NK-92 treated with Interleukin-12 subunit alpha and Interleukin-12 subunit beta, amount 100 ng/mL, for 24 hours (cell line): ENCODE measurements at places on chromosomes 5 and 9.

- DNase-seq, result no peak
Measured at GRCh38 chr9:33467526-33467925, 6.2 kb downstream of the NOL6 start.

DNA sequence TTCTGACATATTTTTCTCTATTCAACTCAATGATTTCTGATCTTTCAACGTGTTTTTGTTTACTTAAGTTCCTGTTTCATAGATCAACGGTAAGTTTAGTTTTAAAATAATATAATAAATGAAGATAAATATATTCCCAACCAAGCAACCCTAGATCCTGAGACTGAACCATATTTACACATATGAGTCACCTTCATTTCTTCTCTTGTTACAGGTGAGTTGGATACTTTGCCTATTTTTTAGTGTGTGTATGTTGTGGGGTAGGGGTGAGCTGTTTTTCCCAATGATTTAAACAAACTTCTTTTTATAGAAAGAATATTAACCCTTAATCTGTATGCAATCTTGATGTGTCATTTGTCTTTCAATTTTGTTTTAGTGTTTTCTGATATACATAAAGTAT, 186.9 kb downstream of the MCTP1 start:
- no peak for DNase-seq

DNA sequence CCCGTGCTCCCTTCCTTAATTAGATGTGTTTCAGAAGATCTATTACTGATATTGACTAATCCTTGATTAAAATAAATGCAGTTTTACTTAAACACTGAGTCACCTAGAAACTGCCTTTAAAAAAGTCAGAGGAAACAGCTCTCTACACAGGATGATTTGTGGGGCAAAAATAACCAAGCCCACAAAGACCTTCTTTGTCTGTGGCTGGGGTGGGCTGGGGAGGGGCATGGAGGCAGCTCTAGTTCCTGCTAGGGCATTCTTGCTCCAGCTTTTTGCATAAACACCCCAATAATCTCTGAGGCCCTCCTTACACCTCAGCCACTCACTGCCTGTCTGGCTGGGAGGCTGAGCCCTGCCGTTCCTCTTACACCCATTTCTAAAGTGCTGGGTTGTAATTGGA, 227.6 kb upstream of the DAP start:
- no peak for DNase-seq

- DNase-seq, result no peak
Measured at GRCh38 chr5:80704221-80704620, 49.4 kb upstream of the DHFR start.

DNA sequence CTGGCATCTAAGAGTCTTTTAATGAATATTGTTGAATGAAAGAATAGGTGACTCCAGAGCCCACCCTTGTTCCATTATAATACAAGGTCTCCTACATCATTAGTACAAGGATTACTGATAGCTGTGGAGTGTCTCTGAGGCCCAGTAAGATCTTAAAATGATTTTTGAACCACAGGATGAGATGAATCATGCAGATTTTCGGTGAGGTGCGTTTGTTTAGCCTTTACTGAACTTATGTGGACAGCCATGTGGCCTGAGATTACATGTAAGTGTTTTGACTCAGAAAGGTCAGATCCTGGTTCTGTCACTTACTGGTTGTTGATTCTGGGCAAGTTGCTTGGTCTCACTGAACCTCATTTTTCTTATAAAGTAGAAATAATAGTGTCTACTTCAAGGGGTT, 21.6 kb downstream of the NFX1 start:
- no peak for DNase-seq

DNA sequence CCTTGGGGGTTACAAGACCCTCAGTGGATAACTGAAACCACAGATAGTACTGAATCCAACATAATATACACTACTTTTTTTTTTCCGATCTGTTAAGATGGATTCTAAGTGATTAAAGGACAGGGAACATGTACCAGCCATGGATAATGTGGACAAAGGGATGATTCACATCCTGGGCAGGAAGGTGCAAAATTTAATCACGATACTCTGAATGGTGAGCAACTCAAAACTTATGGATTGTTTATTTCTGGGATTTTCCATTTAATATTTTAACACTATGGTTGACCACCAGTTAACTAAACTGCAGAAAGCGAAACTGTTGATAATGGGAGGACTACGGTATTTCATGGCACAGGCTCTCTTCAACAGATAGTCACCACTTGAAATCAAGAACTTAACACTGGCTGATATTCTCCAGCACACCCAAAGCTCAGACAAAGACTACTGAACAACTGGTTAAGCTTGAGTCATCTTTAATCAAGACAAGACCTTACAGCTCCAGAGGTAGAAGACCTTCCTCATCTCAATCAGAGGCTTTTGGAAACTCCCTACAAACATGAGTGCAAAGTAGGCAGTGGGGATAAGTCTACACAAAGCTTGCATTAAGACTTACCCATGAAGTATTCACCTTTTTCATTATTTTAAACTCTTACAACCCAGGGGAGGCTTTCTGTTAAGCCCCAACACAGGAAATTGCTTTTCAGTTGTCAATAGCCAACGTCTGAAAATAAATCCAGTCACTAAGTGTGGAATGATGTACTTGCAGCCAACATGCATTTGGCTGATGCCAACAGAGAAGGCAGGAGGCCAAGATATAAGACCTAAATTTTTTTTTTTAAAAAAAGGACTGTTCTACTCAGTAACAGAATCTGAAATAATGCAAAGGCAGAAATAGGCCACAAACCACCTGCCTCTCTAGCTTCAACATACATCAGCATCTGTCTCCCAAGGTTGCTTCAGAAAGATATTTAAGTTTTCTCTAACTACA, 78.7 kb downstream of the ELAVL2 start:
- no peak for DNase-seq

DNA sequence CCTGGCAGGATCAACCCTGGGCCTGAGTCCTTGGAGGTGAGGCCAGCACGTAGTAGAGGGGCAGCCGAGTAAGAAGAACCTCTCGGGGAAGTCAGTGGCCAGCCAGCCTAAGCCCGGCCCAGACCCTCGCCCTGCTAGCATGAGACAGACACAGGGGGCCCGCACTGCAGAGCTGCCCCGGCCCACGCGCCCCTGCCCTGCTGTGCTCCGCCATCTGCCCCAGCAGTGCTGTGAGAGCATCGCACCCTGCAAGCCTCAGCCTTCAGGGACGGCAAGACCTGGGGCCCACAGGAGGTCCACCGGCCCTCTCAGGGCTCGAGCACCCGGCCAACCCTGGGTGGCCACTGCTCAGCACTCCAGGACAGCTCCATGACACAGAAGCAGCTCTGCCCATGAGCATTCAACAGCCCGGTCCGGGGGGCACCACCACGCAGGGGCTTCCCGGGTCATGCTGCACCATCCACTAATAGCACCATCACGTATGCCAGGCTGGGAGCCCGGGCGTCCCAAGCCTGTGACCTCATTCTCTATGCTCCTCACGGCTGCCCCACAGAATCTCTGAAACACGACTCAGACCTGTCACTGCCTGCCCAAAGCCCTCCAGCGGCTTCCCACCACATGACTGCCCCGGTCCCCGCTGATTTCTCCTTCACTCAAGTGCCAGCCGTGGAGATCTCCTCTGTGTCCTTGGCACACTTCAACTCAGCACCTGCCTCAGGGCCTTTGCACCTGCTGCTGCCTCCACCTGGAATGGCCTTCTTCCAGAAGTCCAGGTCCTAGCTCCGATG, 38.1 kb downstream of the ADAMTS2 start:
- DNase-seq, result no peak

DNA sequence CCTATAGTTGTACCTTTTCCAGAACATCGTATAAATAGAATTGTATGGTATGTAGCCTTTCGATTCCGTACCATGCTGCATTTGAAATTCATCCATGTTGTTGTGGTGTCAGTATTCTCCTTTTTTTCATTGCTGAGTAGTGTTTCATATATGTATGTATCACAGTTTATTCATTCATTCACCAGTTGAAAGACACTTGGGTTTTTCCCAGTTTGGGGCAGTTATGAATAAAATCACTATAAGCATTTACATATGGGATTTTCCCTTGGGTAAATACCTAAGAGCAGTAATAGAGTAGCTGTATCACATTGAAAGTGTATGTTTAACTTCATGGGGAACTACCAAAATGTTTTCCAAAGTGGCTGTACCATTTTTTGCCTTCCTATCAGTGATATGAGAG, 16.1 kb upstream of the FKTN start:
- DNase-seq, result no peak

GRCh38 chr9:71642056-71642455, 126.3 kb downstream of the CEMIP2 start:
- DNase-seq, result no peak

- DNase-seq, result no peak
Measured at GRCh38 chr5:80715887-80716286, 61.1 kb upstream of the DHFR start.

- no peak for DNase-seq
Measured at GRCh38 chr9:8762479-8763085, 963.0 kb upstream of the DMAC1 start.

DNA sequence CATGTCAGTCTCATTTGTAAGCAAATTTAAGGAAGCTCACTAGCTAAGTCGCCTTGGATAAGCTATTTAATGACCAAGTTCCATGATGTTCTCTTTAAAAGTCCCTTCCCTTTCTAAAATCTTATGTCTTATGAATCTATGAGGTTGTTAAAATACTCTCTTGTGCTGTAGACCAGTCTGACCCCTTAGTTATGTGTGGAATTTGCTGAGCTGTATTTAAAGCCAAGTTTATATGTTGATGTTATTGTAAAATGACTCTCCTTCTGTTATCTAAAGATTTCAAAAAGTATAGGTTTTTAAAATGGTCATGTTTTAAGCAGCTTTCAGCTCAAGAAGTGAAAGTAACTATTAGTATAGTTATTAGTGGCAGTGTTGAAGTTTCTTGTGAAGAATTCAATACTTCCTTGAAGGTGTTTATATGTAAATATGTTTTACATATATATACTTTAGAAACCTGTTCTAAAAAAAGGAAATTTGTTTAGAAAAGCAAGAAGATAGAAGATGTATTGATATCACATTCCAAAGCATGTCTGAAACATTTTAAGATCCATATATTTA, 92.2 kb downstream of the CDC42SE2 start:
- DNase-seq, result no peak

DNA sequence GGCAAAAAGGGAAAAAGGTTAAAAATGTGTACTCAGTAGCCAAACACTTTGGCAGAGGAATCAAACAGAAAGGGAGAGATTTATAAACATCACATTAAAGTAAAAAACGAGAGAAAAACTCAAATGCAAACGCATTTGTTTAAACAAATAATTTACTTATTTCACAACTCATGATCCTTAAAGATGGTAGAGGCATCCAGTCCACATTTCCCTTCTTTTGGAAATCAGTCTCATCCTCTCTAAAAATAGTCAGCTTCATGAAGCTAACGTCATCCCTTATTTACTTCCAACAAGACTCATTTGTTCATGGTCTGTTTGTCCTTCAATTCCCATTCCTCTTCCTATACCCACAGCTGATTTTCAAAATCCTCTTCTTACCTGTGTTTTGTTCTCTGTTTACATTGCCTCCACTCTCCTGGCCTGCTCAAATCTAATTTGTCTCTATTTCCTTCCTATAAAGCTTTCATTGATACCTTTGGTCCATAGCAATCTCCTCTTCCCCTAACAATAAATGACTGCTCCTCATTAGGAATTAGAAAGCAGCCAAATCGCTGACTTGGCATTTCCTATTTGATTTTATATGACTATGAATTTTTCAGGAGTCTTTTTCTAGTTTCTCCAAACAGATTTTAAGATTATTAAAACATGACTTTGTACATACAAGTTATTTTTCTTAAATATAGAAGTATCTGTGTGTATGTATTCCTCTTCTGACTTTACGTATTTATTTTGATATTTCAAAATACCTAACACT, 805.3 kb downstream of the TLE1 start:
- DNase-seq, result no peak

DNA sequence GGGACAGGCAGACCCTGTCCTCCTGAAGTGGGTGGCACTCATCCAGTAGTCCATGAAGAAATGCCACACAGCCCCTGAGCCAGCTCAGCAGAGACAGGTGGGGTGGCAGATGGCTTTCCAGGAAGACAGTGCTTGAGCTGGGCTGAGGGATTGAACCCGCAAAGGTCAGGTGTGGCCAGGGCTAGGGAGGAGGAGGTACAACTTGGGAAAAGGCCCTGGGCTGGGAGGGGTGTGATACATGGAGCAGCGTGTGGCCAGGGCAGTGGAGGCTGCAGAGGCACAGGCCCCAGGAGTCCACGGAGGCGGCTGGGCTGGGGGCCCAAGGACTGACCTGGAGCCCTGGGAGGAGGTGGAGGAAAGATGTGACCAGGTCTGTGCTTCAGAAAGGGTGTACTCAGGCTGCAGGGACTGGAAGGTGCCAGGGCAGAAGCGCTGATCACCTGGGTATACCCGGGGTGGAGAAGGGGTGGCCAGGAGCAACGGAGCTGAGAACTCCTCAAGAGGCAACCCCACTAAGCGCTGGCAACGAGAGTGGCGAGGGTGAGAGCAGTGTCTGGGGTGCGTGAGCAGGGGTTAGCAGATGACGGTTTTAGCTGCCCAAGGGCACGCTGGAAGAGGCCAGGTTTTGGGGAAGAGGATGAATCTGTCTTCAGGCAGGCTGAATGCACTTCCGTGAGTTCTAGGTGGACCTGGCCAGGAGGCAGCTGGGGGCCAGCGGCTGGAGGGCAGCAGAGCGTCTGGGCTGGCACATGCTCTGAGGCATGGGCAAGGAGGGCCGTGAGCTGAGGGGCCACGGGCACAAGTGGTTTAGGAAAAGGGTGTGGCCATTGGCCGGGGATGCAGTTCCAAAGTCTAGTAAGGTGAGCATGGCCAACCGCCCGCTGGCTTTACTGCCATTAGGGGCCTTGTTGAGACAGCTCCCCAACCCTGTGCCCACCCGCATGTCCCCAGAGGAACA, 3.9 kb upstream of the RABL6 start:
- no peak for DNase-seq

DNA sequence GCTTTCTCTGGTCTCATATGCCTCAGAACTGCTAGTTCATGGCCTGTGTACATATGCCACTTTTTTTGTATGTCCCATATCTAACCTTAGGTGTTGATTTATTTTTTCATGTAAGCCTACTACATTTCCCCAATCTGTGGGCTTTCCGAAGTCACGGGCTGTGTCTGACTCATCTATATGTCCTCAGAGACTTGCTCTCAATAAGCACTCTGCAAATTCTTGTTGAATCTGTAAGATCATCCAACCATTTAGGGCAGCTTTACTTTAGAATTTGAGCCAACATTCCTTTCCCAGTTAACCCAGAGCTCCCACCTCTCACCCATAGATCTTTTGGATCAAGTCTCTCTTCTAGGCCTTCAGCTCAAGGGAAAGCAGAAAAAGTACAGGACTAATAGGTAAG, 263.4 kb downstream of the SEC61B start:
- DNase-seq, result no peak

DNA sequence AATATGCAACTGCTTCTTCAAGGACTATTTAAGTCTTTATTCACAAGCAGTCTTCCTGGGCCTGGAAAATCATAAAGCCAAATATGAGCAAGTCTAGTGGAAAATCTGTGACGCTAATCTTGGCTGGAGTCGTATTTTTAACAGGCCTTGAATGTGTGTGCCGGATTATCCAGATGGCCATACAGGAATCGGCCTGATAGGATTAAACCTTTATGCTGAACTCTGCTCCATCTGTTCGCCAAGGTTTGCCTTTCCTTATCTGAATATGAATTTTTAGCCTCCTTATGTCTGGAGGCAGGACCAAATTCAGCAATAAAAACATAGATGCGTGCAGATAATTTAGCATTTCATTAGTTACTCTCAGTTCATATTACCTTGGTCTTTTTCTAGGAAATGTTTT, 294.5 kb downstream of the EBF1 start:
- no peak for DNase-seq
